D341Med (cell line): ENCODE measurements at places on chromosomes 13 and 19.

DNA sequence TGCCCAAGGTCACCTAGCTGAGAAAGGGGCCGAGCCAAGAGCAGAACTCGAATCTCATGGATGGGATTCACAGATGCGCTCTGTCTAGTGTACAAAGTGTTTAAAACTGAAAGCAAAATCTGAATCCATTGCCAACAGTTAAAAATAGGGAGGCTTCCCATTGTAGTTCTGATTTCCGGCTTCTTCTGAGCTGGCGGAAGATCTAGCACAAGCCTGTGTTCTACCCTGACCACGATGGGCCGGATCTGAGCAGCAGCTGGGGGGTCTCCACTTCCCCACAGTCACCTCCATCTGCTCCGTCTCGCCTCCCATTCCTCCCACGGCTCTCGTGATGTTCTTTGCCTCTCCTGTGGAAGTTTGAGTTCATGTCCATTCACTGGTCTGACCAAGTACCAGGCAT is 2.4 kb downstream of the CACNG8 start:
- DNase-seq: no peak

DNA sequence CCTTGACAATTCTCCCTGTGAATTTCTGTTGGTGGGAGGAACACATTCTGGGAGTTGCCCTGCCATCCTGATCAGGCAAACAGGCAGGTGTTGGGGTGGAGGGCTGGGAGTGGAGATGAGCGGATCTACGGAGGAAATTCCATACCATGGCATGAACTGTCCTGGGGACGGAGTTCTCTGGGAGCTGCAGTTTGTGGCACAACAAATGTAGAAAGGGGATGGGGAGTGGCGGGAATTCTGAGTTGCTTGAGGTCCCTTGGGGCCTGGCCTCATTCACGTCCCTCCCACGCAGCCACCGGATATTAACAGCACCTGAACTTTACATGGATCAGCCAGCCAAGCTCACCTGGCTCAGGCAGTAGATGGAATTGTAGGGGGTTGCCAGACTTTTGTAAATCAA is 70.0 kb downstream of the CHST8 start:
- no peak for DNase-seq

DNA sequence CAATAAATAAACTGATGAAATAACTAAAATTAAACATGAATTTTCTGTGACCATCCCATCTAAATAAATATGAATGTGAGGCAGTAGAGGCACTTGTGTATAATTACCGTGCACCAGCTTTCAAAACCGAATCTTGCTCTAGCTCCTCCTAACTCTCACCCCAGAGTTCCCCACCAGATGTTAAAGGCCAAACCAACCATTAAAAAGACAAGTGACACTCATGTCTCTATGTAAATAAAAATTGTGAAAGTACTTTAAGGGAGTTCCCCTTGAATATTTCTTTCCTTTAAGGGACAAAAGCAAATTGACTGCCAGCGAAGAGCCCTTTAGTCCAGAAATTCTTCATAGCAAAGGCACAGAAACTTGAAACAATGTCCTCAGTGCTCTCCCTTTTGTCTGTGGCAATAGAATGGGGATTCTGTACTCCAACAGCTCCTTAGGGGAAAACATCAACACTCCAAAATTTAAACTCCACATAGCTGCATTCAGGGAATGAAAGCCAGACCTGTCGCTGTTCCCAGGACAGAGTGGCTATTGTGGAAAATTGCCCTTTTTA is 101.7 kb upstream of the SOX21 start:
- DNase-seq: no peak

- peak; percentile 91 for DNase-seq
Measured at GRCh38 chr19:49339301-49340068, 4.3 kb downstream of the CD37 start.

GRCh38 chr13:45500492-45501174 is 35.9 kb downstream of the COG3 start:
- no peak for DNase-seq

DNA sequence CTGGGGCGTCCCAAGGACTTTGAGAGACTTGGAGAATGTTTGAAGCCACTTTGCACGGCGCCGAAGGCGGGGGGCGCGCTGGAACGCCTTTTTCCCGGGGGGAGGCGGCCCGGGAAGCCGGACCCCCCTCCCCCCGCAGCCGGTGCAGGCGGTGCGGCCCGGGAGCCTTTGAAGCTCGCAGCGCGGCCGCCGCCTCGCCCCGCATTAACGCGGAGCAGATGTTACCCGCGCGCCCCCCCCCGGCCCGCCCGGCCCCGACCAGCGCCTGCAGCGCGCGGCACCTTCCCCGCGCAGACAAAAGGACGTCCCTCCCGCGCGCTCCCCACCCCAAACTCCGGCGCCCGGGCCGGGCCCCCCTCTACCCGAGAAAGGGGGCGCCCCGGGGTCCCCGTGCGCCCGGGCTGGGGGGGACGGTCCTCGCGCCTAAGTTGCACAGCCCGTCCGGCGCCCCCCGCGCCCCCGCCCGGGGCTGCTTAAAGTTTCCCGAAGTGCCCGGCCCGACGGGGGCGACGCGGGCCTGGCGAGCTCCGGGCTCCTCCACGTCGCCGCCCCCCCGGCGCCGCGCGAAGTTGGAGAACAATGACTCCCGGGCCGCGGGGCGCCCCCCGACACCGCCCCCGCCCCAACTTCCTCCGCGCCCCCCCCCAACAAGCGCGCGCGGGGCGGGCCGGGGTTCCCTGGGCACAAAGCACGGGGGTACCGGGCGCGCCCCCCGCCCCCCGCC is 685 bp downstream of the TCF3 start:
- DNase-seq: peak; percentile 80

- no peak for DNase-seq
Measured at GRCh38 chr13:89372193-89372592, 1701.0 kb downstream of the SLITRK5 start.

DNA sequence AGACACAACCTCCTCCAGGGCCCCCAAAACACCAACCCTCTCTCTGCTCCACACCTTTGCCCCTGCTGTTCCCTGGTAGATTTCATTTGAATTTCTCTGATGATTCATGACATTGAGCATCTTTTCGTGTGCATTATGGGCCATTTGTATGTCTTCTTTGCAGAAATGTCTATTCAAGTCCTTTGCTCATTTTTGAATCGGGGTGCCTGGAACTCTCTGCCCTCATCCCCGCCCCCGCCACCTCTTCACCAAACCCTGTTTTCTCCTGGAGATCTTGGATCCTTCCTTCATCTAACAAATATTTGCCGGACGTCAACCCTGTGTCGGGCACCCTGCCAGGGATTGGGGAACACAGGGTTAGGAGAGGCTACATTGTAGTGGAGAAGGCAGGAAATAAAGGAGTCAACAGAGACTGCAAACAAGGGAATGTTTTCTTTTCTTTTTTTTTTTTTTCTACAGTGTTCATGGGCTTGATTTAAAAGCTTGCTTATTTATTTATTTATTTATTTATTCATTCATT is 25.5 kb upstream of the SLC1A5 start:
- DNase-seq: no peak

GRCh38 chr19:29386970-29387369 is 138.8 kb upstream of the VSTM2B start:
- DNase-seq: no peak

- no peak for DNase-seq
Measured at GRCh38 chr13:46296115-46296822, 84.5 kb downstream of the LRRC63 start.

- no peak for DNase-seq
Measured at GRCh38 chr13:20118268-20119140, 42.3 kb downstream of the GJA3 start.

DNA sequence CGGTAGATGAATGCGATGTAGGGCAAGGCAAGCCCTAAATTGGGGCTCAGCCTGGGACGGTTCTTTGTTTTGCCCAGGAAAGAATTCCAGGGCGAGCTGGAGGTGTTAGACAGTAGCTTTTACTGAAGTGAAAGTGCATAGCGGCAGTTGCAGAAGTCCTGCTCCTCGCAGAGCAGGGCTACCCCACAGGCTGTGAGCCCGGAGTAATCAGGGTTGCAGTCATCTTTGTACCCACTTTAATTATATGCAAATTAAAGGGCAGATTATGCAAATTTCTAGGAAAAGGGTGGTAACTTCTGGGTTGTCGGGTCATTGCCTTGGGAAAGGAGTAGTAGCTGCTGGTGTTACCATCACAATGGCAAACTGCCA is 30.5 kb downstream of the VAV1 start:
- no peak for DNase-seq

DNA sequence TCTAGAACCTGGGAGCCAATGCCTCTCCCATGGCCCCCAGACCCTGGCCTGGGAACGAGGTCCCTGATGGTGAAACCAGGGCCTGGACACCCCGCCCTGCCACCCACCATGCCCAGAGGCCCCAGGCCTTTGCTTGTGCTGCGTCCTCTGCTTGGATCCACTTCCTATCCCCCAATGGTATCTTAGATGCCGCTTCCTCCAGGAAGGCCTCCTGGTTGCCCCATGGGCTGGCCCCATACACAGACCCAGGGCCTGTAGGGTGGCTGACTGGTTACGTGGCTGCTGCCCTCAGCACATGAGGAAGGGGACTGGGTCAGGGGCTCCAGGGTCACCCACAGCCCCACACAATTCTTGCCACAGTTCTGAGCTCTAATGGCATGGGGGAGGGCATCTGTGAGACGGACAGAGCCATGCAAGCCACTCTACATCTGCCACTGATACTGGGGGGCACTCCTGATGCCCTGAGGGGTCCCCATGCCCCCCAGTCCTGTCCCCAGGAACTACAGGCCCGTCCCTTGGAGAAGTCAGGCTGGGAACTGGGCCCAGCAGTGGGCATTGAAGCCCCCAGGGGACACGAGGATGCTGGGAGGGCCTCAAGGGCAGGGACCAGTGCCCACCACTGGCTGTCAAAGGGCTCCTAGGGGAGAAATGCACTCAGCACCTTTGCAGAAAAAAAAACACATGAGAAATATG is 5.0 kb downstream of the RPL36 start:
- no peak for DNase-seq

DNA sequence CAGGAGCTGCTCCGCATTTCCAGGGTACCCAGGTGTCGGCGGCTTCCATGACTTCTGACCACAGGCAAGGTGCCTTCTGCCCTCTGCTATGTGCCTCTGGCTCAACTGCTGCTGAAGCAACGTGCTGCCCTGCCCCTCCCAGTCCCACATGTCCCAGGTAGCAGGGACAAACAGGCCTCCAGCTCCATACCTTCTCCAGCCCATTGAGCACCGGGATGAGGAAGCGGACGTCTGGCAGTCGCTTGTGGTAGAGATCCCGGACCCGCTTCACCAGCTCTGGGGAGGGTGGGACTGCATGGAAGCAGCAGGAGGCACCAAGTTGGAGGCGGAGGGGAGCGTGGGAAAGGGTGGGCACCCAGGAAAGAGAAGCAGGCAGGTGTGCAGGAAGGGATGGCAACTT is 8.1 kb upstream of the RSPH6A start:
- DNase-seq: no peak

GRCh38 chr19:3944018-3944721 is 11.3 kb downstream of the NMRK2 start:
- no peak for DNase-seq

DNA sequence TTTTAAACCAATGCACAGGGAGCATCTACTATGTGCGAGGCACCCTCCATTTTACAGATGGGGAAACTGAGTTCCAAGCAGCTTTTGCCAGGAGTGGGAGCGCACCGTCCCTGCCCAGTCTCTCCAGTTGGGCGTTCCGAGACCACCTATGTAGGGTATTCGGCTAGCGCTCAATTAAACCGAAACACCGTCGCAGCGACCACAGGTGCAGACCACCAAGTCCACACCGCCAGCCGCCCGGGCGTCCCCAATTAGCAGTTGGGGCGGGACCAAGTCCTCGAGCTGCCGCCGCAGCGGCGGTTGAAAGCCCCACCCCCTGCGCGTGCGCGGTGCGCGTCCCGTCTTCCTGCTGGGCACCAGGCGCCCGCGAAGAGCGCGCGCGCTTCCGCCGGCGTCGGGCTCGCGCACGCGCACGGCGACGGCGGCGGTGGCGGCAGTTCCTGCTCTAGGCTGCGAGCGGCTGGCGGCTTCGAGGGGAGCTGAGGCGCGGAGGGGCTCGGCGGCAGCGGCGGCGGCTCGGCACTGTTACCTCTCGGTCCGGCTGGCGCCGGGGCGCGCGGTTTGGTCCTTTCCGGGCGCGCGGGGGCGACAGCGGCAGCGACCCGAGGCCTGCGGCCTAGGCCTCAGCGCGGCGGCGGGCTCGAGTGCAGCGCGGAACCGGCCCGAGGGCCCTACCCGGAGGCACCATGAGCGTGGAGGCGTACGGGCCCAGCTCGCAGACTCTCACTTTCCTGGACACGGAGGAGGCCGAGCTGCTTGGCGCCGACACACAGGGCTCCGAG is at the start of gene UPF1:
Gene UPF1, plus strand, starts transcription at position 436 of the 782 bp plus-strand sequence. Its CDS starts 251 bp downstream, at position 687.
- peak; percentile 99 for DNase-seq

DNA sequence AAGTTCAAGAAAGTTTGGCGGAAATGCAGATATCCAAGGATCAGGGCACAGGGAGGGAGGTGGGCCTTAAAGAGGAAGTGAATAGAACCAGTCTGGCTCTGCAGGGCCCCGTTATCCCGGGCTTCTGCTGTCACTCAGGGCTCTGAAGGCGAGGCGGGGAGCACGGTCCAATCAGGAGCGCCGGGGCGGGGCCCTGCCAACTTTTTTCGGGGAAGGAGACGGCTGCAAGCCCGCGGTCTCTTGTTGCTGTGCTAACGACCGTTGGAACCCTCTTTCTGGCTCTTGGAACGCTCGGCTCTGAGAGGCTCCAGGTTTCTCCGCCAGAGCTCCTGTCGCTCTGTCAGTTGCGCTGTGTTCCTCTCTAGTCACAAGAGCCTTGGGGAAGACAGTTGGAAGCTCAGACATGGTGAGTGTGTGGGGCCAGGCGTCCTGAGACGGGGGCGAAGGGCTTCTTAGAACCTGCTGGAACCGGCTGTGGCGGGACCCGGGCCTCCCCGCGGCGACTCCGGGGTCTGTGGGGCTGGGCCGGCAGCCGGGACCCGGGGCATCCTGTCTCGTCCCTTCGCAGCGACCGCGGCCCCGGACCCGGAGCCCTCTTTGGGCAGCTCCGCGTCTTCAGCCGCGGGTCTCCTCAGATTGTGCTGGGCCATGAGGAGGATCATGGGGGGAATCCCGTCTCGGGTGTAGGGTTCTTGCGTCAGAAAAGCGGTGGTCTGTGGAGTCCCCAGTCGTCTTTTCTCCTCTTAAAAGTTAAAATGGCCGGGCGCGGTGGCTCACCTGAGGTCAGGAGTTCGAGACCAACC is 27.7 kb downstream of the ZNF844 start:
- DNase-seq: peak; percentile 95

- DNase-seq: no peak
Measured at GRCh38 chr13:20077086-20077485, 83.8 kb downstream of the GJA3 start.

DNA sequence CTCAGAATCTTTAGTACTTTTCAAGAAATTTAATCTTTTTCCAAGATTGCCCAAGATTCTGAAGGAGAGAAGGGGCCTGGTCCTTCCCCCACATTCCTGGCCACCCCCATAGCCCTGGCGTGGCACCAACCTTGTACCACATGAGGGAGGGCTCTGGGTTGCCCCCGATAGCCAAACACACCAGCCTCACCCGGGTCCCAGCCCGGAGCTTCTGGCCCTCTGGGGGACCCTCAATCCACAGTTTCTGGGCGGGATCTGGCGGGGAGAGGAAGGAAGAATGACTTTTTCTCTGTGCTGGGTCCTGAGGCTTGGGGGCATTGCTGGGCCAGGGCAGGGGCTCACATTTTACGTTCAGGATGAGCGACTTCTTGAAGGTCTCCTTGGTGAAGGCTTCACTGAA is 4.4 kb downstream of the NPHS1 start:
- no peak for DNase-seq
